CD14-positive monocyte (primary cell): ENCODE measurements at places on chromosomes 2 and 18. TPM values are rescaled to one million over a fixed set of nuclear protein-coding genes. Genes with fewer than 3 reads are reported as not detected.

DNA sequence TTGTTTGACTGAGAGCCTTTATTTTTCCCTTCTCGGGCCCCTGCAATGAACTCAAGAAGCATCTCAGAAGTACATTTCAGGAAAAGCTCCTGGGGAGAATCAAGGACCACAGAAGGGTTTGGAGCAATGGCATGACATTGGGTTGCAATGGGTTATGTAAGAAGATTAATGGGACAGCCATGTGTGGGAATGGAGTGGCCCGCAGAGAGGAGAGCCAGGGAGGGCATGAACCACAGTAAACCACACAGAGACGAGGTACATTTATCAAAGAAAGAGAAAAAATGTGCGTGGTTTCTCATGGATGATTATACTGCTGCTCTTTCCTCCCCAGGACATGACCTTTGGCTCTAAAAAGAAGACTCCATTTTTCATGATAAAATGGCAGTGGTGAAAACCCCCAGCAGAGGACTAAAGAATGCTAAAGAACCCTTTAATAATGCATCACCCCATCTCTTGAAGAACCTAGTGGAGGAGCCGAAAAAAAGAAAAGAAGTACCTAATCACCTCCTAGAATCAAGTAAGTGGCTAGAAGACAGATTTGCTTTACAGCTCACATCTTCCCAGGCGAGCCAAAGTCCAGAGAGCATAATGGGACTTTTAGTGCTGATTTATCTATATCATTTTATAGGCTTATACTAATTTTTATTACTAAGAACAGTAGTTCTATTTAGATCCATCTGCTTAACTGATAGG, 1.7 kb downstream of the CFAP221 start:
- no peak overlapping the region for H3K27ac ChIP-seq
- no peaks in the 10 kb centered on the region for H3K4me1 ChIP-seq
- DNase-seq = no peak
- no peak overlapping the region for H3K4me3 ChIP-seq
- peaks cover 52% of the 10 kb centered on the region for H3K27me3 ChIP-seq

Gene REG3A
- not detected for polyA plus RNA-seq

DNA sequence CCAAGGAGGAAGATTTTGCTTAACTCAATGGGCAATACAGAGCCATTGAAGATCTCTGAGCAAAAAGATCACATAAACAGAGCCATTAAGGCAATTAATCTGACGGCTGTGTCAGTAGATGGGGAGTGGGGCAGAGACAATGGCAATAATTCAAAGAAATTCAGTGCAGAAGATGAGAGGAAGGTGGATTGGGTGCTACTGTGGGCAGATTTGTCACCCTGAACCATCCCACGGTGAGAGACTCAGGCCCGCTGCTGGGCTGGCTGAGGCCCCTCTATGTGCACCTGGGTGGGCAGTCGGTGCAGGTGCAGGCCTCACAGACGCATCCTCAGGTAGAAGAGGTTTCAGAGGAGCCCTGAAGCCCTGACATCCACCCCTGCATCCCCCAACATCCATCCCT, 458.6 kb downstream of the EIPR1 start:
- H3K4me3 ChIP-seq = no peak overlapping the region
- no peak overlapping the region for H3K27ac ChIP-seq
- no peaks in the 10 kb centered on the region for H3K27me3 ChIP-seq
- DNase-seq = no peak

GRCh38 chr2:218262631-218263586, 2.1 kb downstream of the GPBAR1 start:
- H3K4me3 ChIP-seq = no peak overlapping the region
- peak overlapping the region; percentile 93 for H3K27ac ChIP-seq
- H3K36me3 ChIP-seq = peaks cover 56% of the 10 kb centered on the region
- no peaks in the 10 kb centered on the region for H3K27me3 ChIP-seq

Gene PARD3B
- polyA plus RNA-seq = not detected

- H3K4me1 ChIP-seq = no peaks in the 10 kb centered on the region
- no peaks in the 10 kb centered on the region for H3K36me3 ChIP-seq
- no peaks in the 10 kb centered on the region for H3K27me3 ChIP-seq
Measured at GRCh38 chr18:67486534-67486933, 30.0 kb downstream of the DSEL start.

DNA sequence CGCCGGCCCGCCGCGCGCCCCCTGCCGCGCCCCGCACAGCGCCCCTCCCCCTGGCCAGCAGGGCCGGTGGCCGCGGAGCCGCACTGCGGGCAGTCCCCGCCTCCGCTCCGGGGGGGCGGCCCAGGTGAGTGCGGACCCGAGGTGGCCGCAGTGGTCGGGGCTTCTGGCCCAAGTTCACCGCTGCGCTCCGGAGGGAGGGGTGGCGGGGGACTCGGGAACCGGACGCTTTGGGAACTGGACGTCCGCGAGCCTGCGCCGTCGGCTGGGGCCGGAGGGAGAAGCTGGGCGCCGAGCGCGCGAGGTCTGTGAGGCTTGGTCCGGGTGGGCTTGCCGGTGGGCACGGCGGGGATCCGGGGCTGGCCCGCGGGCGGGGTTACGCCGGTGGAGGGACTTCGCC, 591 bp upstream of the LDLRAD4 start:
- no peak for DNase-seq
- peaks cover 70% of the 10 kb centered on the region for H3K4me1 ChIP-seq
- peak overlapping the region; percentile 57 for H3K4me3 ChIP-seq
- H3K27ac ChIP-seq = peak overlapping the region; percentile 62
- no peaks in the 10 kb centered on the region for H3K27me3 ChIP-seq
- H3K36me3 ChIP-seq = no peaks in the 10 kb centered on the region

GRCh38 chr18:58315041-58315440, 271.0 kb downstream of the NEDD4L start:
- H3K4me3 ChIP-seq = no peak overlapping the region
- no peaks in the 10 kb centered on the region for H3K36me3 ChIP-seq
- no peaks in the 10 kb centered on the region for H3K27me3 ChIP-seq
- peaks cover 23% of the 10 kb centered on the region for H3K4me1 ChIP-seq
